ENCODE measurements at places on chromosomes 5 and 9.

GRCh38 chr5:96855031-96855872, 21.0 kb upstream of the ERAP2 start:
- peak; percentile 48 for DNase-seq

DNA sequence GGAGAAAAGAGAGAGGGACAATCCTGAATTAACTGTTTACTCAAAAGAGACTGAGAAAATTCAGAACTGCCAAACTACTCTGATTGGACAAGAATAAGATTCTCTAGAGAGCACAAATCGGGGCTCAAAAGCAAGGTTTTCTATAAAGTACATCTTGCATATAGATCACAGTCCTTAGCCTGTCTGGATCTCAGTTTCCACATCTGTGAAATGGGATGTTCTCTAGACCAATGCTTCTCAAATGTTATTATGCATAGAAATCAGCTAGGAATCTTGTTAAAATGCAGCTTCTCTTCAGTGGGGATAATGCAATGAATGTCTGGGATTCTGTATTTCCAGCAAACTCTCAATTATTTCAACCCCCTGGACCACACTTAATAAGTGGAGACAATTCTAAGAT, 231.6 kb downstream of the ESM1 start:
- no peak for DNase-seq

GRCh38 chr9:84597131-84597530, 72.4 kb upstream of the NTRK2 start:
- no peak for DNase-seq

- peak; percentile 4 for DNase-seq
Observed at GRCh38 chr5:123035360-123035917, 1.1 kb downstream of the PPIC start.

All from COLO829 (cell line).